NCI-H446 treated with DMSO at 0.1 percent for 48 hours (cell line): ENCODE measurements at places on chromosomes 5 and 9.

- no peak for DNase-seq
Observed at GRCh38 chr9:35001285-35001677, 11.7 kb downstream of the DNAJB5 start.

- no peak for DNase-seq
Observed at GRCh38 chr5:131945551-131946168, at the start of gene MEIKIN. MEIKIN (minus strand) TSS chr5:131945663; CDS start chr5:131945505, 158 bp downstream.

DNA sequence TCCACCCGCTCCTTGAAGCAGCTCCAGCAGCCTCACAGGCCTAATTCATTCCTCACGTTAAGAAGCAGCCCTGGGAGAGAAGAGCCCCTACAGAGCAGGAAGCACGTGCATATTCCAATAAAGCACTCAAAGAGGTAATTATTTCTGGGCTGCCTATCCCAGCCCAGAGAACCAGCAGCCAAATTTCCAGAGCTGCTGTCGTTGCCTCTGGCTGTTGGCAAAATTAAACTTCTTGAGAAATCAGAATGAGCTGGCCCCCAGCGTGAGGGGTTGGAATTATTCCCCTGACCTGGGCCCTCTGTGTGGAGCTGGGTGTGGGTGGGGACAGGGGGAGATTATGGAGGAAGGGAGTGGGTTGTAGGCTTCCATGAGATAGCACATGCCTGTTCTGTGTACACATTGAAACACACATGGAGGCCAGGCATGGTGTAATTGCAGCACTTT lies 86.8 kb upstream of the HSPA9 start:
- peak; percentile 49 for DNase-seq

DNA sequence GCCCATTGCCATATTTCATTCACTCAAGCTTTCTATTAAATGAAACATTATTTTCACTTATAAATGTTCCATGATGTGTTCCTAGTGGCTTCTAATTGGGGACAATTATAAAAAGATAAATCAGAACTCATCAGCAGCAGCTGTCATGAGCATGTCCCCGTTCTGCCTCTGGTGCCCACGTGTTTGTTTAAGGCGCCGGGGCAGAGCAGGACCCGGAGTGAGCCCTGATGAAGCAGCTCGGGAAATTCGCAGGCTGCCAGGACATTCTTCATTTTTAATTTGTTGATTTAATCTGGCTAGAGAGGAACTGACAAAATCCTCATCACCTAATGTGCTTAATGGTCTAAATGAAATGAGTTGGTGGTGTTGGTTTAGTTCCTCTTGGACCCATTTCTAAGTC lies 475.0 kb downstream of the CTNND2 start:
- peak; percentile 95 for DNase-seq

DNA sequence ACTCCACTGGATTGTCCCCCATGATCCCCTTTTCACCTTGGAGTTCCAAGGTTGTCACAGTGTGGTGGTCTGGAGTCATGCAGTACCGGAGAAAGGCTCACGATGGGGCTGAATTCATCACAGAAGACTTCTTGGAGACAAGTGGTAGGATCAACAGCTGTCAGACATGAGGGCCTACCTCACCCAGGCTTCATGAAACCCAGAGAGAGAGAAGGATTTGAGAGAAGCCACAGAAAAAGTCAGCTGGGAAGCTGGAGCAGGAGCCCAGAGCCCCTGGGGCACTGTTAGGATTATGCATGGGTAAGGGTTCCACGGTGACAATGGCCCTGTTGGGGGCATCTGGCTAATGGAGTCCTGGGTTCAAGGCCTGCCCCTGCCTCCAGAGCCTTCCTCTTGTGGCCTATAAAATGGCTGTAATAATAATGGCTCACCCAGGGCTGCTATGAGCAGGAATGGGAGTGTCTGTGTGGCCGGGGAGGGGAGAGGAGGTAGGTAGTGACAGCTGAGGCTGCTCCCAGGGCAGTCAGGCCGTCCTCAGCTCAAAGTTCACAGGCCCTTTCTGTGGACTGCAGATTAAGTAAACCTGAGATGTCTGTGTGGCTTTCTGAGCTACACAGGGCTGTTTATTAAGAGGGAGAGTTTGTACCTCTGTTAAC lies 910 bp downstream of the TRIM14 start:
- no peak for DNase-seq

DNA sequence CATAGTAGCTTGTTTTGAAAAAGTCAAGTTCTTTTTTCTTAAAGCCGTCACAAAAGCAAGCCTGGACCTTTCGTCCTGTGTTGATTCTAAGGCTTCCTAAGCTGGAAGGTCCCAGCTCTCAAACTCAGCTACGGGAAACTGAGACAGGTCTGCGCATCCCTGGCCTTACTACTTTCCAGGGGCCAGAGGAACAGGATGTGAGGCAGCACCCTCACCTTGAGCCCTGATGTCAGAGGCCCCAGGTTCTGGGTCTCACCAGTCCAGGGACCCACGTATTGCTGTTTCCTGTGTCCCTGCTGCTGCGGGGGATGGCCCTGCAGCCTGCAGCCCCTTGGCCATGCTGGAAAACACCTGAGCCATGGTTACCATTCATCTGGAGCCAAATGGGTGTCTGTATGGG lies 123.9 kb downstream of the COL23A1 start:
- no peak for DNase-seq

- no peak for DNase-seq
Observed at GRCh38 chr5:36637516-36637915, 31.1 kb downstream of the SLC1A3 start.

DNA sequence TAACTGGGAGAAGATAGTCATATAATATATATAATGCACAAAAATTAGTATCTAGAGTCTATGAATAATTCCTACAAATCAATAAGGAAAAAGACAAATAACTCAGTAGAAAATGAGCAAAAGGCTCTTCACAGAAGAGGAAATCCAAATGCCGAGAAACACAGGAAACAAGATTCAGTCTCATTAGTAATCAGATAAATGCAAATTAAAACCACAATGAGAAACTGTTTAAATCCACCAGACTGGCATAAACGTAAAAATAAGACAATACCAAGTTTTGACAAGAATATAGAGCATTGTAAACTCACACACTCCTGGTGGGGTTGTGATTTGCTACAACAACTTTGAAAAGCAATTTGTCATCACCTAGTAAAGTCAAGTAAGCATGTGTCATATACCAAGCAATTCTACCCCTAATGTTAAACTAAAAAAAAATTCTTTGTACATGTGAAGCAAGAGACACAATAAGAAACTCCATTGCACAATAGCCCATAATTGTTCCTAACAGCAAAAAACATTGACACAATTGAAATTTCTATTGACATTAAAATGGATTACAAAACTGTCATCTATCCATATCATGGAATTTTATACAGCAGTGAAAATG lies 21.0 kb upstream of the UBLCP1 start:
- no peak for DNase-seq

GRCh38 chr9:94553029-94553938 lies 1.6 kb upstream of the PCAT7 start:
- DNase-seq = no peak

DNA sequence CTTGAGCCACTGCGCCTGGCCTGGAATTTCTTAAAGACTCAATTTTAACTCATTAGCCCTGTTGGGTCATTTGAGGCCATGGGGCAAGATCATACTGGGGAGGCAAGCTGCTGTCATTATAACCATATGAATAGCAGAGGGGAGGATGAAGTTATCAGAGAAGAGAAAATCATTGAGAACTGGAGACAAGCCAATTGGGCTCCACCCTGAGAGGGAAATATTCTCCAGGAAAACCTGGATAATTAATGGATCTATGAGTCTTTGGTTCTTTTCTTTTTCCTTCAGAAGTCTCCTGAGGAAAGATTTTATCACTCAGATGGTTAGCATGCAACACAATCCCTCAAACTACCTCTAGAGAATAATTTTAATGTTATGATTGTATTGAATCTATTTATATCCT lies 569.6 kb upstream of the TUSC1 start:
- no peak for DNase-seq

DNA sequence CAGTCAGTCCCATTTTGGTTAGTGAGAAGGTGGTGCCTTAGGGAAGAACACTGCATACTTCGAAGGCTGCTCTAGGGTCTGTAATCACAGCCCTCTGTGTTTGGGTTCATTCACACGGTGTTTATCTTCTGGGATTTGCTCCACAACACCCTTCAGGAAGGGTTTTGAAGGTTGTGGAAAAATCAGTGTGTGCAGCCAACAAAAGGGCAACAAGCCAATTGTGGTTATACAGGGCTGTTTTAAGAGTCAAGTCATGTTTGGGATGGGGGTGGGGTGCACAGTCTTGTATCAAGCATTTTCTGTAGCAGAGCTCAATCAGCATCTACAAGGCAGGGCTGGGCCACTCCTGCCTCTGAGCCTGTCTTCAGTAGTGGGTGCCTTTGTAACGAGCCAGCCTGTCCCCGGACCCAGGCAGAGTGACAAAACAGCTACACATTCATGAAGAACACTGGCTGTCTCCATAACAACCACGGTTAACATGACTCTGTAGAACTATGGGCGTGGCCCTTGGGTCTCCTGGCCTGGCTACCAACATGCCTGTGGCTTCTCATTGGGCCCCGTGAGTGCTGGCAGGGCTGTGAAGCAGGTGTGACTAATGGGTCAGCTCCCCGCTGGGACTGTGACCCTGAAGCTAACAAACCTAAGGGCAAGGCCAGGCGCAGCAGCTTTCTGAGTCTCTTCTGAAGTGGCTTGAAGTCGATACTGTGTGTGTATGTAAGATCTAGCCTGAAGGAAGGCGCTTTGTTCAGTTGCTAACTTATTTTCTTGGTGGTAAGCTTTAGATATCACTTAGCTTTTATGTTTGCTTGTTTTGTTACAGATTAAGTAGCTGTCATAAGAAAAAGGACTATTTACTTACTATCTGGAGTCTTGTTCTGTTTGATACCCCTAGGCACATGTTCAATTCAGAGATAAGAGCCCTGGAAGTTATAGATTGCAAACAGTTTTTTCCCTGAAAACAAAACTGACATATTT lies 27.9 kb upstream of the GOLM1 start:
- DNase-seq = no peak

- no peak for DNase-seq
Observed at GRCh38 chr5:38166832-38167231, 91.5 kb upstream of the EGFLAM start.

GRCh38 chr5:176334031-176334770 lies 27.4 kb downstream of the KIAA1191 start:
- DNase-seq = no peak

DNA sequence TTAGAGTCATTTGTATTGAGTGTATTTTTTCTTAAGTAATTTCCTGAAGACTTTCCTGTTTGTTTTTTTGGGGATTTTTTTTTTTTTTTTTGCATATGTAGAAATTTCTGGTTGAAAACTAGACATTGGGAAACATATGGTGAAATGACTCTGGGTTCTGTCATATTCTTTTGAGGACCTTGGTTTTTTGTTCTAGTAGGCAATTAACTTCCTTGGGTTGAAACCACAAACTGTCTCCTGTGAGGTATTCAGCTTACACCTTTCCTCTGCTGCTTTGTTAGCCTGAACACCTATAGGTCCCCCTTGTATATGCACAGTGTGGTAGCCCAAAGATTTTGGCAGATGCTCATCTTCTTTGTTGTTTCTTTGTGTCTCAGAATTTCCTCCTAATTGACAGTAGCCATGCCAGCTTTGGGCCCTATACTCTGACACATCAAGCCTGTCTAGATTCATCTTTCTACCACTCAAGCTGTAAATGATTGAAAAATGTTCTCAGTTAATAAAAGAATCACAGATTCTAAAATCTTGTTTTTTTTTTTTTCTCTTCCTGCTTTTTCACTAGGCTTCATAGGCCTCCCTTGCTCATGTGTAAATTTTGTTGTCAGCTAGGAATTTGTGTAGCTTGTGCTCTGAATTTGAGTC lies 140.6 kb downstream of the COMMD10 start:
- no peak for DNase-seq

- no peak for DNase-seq
Observed at GRCh38 chr5:179217356-179217755, 127.9 kb downstream of the ADAMTS2 start.

GRCh38 chr9:105854783-105855724 lies 160.7 kb downstream of the TMEM38B start:
- no peak for DNase-seq

DNA sequence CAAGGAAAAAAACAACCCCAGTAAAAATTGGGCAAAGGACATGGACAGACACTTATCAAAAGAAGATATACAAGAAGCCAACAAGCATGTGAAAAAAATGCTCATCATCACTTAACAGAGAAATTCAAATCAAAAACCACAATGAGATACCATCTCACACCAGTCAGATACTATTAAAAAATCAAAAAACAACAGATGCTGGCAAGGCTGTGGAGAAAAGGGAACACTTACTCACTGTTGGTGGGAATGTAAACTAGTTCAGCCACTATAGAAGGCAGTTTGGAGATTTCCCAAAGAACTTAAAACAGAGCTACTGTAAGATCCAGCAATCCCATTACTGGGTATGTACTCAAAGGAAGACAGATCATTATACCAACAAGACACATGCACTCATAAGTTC lies 157.4 kb downstream of the EDIL3 start:
- no peak for DNase-seq

DNA sequence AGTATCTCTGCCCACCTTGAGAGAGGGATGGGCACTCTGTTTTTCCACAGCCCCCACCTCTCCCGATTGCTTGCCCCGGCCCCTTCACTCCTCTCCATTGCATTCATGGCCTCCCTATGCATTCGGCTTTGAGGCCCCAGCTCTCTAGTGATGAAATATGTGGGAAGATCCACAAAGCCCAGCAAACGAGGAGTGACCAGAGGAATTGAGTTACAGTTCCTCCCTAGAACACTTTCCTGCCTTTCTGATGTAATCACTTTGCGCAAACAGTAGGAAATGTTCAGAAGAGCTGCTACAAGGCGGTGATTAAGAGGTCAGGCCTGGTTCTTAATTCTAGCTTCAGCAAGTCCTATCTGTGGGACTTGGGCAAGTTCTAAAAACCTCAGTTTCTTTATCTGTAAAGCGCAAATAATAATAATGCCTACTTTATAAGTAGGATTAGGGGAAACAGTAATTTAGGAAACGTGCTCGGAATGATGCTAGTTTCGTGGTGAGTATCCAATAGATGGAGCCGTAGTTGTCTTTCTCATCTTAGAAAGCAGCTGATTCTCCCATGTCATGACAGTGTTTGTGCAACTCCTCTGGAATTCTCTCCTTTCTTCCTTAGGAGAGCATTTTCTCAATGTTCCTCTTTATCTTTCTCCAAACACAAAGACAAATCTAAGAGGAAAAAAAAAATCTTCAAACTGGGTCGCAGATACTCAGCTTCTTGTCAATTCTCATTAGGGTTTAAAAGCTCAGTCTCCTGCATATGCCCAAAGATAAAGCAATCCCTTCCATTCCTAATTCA lies 99.5 kb upstream of the MSX2 start:
- DNase-seq = no peak

- no peak for DNase-seq
Observed at GRCh38 chr9:95880021-95880690, 4.7 kb downstream of the ERCC6L2 start.

DNA sequence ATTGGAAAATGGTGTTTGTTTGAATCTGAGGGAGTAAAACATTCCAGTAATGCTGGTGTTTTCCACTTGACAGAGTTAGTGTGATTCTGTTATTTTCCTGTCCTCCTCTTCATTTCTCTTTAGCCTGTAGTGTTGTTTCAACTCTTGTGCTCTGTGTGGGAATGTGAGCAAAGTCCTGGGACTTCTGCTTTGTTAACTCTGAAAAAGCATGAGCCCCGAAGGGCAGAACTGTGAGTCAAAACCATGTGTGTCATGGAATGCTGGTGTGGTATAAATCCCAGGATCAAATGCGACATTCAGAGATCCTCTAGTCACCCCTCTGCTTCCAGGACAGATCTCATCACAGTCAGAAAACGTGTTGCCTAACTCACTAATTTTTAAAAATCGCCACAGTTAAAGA lies 8.9 kb downstream of the F2R start:
- no peak for DNase-seq
